Common myeloid progenitor, CD34-positive (primary cell): ENCODE measurements at places on chromosomes 7 and 10.

DNA sequence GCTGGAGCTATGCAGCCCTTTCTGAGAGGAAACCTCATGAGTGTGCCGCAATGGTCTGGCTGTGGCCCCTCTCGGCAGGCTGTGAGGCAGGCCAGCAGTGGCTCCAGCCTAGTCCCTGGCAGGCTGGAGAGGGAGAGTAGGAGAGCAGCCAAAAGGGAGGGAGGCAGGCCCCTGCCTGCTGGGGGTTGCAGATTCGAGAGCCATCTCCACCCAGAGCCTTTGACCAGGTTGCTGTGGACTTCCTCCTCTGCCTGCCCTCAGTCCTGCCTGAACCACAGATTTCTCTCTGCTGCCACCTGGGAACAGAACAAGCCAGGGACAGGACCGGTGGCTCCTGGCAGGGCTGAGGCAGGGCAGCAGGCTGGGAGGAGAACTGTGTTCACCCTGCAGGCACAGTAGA lies 13.9 kb downstream of the PAX2 start:
- DNase-seq, result no peak

DNA sequence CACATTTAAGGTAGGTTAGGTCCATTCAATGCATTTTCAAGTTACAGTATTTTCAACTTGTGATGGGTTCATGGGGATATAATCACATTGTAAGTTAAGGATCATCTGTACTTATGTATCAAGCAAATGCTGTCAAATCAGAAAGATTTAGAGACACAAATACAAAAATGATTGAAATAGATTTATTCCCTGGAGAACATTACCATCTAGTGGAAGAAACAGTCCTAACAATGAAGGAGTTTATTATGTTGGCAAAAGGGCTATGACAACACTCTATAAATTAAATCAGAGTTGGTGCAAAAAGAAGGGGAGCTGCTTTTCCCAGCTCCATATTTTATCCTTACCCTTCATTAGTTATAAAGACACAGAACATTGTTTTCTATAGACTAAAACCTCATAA lies 69.0 kb downstream of the PRSS58 start:
- DNase-seq, result peak; percentile 24

- no peak for DNase-seq
Observed at GRCh38 chr10:34006471-34006870, 672.0 kb upstream of the NRP1 start.

DNA sequence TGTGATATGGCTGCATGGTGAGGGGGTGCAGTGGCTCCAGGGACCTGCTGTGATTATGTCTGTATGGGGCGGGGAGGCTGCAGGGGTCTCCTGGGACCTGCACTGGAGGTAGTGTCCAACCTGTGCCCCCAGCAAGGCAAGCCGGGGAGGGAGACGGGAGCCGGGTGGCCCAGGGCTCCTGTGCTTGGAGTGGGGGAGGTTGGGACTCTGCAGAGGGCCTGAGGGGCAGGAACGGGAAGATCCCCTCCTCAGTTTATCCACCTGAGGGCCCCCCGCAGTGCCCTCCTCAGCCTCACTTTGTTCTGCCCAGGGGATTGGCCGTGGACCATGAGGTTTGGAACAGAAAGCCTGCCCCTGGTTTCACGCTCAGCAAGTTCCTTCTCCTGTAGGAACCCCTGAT lies 22.8 kb upstream of the PWWP2B start:
- DNase-seq, result no peak

GRCh38 chr7:102272075-102272916 lies 14.4 kb upstream of the SH2B2 start:
- DNase-seq, result peak; percentile 46

DNA sequence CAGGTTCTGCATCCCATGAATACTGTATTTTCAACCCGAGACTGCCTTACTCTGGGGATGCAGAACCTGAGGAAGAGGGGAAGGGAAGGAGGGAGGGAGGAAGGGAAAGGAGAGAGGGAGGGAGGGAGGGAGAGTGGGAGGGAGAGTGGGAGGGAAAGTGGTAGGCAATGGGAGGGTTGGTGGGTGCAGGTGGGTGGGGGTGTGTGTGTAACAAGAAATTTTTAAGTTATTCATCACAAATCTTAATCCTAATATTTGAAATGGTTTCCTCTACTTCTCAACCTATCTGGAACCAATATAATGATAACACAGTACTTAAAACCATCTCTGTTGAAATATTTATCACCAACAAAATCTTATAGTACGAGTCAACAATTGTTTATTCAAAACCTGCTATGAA lies 68.0 kb downstream of the PDSS1 start:
- DNase-seq, result no peak

DNA sequence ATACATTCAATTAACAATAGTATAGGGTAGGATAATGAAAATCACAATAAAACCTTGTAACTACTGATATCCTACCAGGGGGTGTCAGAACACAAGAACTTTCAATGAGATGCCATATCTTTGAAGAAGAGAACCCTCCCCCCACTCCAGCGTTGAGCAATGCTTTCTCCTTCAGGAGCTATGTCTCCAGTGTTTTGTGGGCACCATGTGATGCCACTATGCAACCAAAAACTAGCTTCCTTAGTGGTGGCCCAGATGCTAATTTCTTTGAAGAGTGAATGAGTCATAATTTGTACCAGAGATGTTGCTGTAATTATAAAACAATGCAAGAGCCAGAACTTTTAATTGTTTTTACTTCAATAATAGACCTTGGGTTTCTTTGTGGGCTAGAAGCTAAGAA lies 76.0 kb upstream of the ADO start:
- DNase-seq, result no peak

DNA sequence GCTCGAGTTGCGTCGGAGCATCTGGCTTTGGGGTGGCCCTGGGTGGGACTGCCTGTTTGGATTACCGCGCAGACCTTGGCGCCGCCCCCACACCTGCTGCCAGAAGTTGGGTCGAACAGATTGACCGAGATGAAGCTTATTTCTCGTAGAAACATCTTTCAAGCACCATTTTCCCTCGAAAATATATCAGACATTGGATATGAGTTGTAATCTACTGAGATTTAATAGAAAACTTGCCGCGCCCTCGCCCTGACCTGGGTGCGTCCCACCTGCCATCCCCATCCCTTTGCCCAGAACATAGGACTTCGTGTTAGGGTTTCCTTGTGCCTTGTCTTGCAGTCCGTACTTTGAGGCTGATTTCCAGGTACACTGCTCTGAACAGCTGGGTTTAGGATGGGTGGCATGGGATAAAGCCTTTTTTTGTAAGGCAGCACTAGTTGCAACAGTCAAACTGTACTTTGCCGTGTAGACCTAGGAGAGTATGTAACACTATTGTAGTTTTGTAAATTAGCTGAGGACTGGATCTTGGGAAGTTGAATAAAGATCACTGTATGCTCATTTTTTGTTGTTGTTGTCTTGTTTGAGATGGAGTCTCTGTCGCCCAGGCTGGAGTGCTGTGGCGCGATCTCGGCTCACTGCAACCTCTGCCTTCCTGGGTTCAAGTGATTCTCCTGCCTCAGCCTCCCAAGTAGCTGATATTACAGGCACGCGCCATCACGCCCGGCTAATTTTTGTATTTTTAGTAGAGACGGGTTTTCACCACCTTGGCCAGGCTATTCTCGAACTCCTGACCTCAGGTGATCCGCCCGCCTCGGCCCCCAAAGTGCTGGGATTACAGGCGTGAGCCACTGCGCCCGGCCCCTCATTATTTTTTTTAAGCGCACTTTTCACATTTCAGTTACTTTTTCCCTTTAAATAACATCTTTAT lies 978 bp downstream of the OGDH start:
- DNase-seq, result no peak

- DNase-seq, result no peak
Observed at GRCh38 chr7:76514926-76515771, 4.8 kb downstream of the UPK3B start.

DNA sequence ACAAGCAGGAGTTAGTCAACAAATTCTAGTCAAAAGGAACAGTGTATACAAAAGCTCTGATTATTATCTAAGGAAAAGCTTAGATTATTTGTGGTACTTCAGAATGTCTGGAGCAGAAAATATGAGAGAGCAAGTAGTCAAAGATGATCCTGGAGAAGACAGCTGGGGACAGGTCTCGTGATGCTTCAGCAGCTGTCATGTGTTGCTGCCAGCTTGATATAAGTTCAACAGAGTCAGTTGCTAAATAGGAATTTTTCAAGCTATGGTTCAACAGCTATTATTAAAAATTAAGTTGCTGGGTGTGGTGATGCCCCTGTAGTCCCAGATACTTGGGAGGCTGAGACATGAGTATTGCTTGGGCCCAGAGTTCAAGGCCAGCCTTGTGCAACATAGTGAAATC lies 240.0 kb upstream of the RHOBTB1 start:
- no peak for DNase-seq

- no peak for DNase-seq
Observed at GRCh38 chr7:15853832-15854470, 167.5 kb upstream of the MEOX2 start.

GRCh38 chr10:44938956-44939355 lies 20.6 kb upstream of the RASSF4 start:
- no peak for DNase-seq

DNA sequence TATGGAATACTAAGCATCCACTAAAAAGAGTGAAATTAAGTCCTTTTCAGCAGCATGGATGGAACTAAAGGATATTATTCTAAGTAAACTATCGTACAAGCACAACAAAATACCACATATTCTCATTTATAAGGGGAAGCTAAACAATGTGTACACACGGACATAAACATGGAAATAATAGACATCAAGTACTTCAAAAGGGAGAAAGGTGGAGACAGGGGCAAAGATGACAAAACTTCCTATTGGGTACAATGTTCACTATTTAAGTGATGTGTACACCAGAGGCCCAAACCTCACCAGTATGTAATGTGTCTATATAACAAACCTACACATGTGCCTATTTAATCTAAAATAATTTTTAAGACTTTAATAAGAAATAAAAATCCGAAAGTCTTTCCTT lies 2.2 kb upstream of the AKR1C4 start:
- no peak for DNase-seq

DNA sequence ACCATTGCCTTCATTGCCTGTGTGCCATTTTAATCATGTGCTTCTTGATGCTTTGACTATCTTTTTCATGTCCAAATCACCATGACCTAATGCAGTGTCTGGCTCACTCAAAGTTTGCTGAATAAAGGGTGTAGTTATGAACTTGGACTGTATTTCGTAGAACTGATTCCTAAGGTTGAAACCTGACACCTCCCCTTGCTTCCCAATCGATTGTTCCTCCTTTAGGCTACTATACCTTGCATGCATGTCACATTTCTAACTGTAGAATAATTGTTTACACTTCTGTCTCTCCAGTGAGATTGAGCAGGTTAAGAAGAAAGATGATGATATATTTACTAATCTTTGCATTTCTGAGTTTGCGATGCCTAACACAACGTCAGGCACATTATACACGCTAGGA lies 41.0 kb upstream of the CDK1 start:
- DNase-seq, result no peak

DNA sequence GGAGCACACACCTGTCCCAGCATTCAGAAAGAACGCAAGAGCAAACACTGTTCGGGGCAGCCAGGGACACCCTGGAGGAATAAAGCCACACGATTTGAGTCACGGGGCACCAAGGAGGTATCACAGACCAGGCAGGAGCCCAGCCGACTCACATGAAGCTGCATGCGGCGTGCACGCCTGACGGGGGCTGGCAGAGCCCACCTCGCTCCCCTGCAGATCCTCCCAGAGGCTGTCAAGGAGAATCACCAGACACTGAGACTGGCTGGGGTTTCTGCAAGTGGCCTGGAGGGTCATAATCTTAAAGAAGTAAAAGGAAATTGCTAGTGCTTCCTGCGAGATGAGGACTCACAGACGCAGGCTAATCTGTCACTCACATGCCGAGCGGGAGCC lies 61.6 kb downstream of the TCERG1L start:
- no peak for DNase-seq

DNA sequence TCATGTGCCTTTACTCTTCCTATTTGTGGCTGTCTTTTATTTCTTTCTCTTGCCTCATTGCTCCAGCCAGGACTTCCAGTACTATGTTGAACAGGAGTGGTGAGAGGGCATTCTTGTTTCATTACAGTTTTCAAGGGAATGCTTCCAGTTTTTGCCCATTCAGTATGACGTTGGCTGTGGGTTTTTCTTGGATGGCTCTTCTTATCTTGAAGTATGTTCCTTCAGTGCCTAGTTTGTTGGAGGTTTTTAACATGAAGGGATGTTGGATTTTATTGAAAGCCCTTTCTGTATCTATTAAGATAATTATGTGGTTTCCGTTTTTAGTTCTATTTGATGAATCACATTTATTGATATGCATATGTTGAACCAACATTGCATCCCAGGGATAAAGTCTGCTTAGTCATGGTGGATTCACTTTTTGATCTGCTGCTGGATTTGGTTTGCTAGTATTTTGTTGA lies 96.8 kb downstream of the GLCCI1 start:
- DNase-seq, result no peak

DNA sequence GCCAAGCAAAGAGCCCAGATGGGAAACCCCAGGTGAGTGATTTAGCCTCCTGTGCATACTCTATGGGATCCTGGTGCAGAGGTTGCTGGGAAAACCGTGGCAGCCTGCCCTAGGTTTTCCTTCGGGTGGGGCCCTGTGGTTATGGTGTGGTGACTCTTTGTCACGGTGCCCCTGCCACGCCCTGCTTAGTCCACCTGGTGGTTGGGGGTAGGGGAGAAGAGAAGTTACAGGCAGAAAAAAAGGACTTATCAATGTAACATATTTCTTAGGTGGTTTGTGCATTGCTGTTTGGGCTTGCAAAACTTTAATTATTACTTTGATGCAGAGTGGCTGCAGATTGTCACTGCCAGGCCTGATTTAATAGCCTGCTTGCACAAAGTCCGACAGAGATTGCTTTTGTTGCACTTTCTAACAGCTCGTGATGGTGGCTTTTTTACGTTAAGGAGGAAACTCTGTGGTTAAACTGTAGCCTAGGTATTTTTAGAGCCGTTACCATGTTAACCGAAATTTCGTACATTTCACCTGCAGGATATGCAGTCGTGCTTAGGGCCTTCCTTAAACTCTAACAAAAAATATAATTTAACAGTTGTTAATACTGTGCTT lies 197.4 kb downstream of the RNLS start:
- peak; percentile 94 for DNase-seq

GRCh38 chr7:143287339-143287934 lies 714 bp upstream of the CASP2 start:
- DNase-seq, result no peak

- DNase-seq, result no peak
Observed at GRCh38 chr7:41700044-41700471, 2.8 kb downstream of the INHBA start.
